ENCODE measurements at places on chromosomes 5 and 9.

DNA sequence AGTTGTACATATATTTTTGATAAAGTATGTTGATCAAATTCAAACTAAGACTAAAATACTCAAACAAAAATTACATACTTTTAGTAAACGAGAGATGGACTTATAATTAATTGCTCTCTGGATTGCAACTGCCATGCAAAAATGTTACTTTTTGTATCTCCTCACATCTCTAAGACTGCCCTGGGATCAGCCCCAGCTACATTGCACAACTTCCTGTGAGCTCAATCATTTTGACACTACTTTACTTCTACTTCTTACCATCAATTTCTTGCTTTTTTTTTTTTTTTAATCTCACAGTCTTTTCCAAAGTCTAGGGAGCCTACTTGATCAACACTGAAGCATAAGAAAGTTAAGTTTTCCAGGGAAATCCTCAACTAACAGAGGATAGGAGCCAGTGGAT is 506.0 kb upstream of the CDH10 start:
- no peak for DNase-seq

DNA sequence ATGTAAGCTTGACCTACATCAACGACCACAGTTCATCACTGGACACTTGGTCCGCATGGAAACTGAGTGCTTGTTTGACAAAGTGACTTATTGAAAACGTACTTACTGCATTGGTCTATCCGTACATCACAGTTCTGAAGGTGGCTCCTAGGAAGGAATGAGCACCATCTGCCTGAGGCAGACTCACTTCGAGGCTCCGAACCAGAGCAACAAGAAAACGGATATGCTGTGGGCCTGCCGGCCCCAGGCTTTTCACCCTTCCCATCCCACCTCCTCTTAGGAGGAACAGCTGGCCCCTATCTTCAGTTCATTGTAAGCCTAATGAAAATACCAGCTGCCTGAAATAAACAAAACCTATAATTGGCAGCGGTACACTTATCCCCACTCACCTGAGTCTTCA is 67.2 kb upstream of the TSLP start:
- DNase-seq: no peak

DNA sequence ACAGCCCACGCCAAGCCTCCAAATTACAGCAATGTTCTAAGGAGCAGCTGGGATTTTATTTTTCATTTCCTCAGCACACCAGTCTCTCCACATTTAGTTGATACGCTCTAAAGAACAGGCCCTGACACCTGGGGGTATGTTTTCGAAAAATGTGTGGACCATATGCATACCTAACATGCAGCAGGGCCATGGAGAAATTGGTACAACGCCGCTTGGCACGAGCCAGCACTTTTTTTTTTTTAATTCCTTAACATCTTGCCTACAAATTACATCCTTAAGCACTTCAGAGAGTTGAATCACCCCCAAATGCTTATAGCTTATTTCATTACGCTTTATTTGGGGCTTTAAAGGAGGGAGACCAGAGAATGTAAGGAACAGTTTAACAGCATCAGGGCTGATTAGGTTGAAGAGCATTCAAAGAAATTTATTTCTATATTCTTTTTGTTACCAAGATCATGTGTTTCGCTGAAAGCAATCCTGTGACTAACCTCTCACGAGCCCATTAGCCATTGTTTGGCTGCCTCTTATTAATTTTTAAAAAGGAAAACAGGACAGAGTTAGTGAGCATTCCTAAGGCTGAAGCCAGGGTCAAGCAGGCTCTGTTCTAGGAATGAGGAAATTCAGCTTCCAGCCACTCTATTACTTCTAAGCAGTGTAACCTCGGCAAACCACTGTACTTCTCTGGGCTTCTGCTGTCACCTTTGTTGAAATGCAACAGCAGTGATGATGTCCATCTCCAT is 173.8 kb downstream of the ACTL7B start:
- DNase-seq: no peak

GRCh38 chr5:146944764-146945616 is 66.4 kb upstream of the PPP2R2B start:
- DNase-seq: no peak

DNA sequence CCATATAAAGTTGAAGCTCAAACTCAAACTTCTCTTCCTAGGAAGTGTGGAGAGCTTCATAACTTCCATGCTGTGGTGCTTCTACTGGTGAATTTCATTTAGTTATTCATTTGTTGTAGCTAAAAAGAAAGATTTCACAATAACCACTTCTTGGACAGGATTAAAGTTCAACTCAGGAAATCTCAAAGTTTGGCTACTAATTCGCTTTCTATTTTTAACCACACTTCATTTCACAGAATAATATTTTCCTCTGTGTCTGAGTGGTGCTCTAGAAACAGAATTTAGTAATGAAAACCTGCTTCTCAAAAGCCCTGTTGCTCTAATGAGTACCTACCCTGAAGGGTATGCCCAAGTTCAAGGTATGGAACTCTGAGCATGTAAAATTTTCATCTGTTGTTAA is 73.9 kb downstream of the ACTBL2 start:
- no peak for DNase-seq

DNA sequence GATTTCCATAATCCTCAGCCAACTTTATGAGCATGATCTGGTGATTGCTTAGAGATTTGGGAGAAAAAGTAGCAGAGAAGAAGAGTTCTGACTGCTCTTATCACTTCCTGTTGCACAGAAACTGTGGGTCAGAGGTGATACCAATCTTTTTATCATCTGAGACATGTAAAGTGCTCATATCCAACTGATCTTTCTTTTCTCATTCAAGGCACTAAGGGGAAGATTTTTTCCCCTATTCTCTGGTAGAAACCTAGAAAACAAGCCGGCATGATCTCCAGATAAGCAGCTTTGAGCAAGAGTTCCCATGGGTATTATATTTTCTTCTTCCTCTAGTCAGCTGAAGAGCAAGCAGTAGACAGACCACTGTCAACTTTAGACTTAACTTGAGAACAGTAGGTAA is 29.0 kb upstream of the GPR150 start:
- DNase-seq: no peak

- DNase-seq: no peak
Observed at GRCh38 chr5:2993301-2993700, 241.8 kb upstream of the IRX2 start.

DNA sequence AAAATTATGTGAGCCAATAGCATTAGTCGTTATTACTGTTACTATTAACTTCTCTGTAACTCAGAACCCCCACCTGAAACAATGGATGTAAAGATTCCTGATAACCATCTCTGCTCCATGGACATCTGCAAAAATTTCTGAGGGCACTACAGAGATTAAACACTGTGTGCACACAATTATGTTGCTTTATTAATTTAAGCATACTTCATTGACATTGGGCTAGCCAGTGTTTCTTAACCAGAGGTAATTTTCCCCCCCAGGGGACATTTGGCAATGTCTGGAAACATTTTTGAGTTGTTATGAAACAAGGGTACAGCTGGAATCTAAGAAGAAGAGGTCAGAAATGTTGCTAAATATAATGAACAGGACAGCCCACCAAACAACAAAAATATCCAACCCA is 19.3 kb downstream of the SLIT3 start:
- no peak for DNase-seq

GRCh38 chr5:145856285-145856818 is 16.5 kb downstream of the GRXCR2 start:
- no peak for DNase-seq

DNA sequence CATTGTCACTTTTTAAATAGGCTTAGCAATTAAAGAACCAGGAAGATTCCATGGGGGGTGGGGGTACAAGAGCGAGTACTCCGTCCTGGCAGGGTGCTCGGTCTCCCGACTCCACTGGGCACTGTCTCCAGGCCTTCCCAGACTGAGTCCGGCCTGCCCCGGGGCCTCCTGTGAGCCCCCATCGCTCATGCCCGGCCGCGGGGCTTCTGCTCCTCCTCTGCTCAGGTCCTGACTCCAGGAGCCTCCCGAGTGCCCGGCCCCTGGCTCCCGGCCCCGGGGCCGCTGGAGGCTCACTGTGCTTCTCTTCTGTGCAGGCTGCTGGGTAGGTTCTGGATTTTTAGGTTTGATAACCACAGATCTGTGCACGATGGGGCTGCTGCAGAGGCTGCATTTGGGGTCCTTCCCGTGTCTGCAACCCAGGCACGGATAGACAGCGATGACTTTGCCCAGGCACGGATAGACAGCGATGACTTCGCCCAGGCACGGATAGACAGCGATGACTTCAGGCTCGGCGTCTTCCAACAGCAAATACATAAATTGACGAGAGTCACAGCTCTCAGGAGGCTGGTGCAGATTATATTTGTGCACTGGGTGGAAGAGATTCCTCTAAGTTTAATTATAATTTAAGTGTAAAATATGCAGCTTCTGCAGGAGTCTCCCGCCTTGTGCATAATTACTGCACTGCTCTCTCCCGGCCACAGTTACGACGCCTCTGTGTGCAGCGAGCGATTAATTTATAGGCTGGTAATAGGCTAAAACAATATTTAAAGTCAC is 74.8 kb upstream of the RXRA start:
- DNase-seq: no peak

GRCh38 chr9:3887221-3887653 is 361.4 kb upstream of the RFX3 start:
- DNase-seq: no peak

GRCh38 chr9:109574061-109574882 is 76.2 kb upstream of the PTPN3 start:
- no peak for DNase-seq

GRCh38 chr9:127832248-127832647 is 22.2 kb downstream of the ENG start:
- DNase-seq: no peak

DNA sequence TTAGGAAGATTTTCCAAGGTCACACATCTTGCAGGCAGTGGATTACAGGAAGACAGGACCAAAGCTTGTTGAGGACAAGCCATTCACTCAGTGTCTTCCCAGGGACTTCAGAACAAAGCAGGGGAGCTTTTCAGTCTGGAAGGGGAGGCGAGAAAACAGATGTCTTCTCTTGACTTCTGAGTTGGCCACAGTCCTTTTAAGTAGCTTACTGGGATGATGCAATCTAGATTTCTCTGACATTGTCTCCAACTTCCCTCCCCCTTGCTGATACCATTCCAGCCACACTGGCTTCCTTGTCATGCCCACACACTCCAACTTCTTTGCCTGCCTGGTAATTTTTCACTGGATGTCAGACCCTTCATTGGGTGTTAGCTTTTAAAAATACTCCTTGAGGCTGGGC is 174.2 kb upstream of the TBC1D2 start:
- DNase-seq: no peak

DNA sequence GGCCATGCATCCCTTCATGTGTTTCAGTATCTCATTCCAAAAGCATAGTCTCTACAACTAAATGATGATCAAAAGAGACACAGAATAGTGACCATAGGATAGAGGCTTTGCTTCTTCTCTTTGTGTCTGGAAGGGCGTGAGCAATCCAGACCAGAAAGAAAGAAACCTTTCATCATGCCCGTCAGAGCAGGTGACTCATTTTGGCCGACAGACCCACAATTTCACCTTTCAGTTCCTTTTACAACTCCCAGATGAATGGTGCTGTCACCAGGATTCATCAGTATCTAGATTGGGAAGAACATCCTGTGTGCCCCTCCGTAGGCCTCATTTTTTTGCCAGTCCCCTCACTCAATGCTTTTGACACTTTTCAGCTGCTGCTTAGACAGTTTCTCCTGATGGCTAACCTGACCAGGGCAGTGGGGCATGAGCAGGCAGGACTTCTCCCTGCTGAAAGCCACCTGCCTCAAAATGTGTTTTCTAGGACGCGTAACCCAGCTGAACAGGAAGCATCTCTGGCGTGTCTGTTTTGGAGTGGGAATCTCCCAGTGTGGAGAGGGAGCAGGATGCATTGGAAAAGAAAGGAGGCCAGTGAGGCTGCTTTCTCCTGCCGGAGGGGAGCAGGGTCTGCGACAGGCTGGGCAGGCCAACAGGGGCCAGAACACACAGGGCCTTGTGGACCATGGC is 21.2 kb downstream of the ABLIM3 start:
- DNase-seq: no peak
